ENCODE measurements at places on chromosomes 11 and 22.
A peak's percentile ranks its signal among the peaks of the same experiment; 100 is the strongest.

DNA sequence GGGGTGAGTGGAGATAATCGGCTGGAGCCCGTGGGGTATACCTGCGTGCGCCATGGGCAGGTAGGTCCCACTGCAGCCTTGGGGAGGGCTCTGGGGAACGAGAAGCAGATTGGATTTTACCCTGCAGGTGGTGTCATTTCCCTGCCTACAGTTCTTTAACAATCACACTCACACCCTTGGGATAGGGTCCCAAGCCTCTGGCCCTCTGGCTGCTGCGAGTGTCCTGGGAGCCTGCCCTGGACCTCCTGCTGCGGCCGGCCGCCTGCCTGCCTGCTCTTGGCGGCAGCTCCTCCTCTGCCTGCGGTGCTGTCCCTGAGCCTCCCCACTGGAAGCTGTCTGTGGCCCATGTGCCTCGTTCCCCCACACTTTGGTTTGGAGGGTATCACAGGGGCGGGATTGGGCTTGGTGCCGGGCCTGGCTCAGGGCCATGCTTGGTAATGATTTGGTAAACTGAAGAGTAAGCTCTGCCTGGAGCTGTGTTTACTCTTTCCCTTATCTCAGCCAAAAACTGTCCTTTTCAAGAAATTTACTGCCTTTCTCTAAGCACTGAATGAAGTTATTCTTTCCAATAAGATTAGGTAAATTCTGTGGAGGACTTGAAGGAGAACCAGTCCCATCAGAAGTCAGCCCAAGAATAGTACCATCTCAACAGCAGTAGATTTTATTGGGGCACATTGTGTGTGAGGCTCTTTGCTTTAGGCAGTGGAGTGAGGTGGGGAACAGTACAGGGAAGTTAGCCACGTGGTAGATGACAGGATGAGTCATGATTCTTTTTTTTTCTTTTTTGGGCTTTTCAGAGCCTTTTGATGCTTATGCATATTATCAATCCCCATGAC is 53.7 kb downstream of the TBC1D22A start:
- H3K36me3 ChIP-seq, result peaks cover 2% of the 10 kb centered on the region
- H3K4me1 ChIP-seq, result peaks cover 11% of the 10 kb centered on the region

DNA sequence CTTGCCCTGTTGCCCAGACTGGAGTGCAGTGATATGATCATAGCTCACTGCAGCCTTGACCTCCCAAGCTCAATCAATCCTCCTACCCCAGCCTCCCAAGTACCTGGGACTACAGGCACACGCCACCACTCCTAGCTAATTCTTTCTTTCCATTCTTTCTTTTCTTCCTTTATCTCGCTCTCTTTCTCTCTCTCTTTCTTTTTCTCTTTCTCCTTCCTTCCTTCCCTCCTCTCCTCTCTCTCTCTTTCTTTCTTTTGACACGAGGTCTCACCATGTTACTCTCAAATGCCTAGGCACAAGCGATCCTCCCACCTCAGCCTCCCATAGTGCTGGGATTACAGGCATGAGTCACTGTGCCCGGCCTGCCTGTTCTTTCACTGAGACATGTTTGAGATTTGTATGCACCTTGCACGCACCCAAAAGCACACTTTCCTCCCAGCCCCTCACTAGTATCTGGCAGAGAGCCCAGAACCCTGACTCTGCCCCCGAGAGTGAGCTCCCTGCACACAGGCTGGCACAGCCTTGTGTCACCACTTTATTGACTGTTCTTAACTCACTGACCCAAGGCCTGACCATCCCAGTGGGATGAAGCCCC is 56.8 kb downstream of the CD6 start:
- H3K27ac ChIP-seq, result no peak overlapping the region
- no peaks in the 10 kb centered on the region for H3K36me3 ChIP-seq
- DNase-seq, result no peak
- no peaks in the 10 kb centered on the region for H3K4me1 ChIP-seq

DNA sequence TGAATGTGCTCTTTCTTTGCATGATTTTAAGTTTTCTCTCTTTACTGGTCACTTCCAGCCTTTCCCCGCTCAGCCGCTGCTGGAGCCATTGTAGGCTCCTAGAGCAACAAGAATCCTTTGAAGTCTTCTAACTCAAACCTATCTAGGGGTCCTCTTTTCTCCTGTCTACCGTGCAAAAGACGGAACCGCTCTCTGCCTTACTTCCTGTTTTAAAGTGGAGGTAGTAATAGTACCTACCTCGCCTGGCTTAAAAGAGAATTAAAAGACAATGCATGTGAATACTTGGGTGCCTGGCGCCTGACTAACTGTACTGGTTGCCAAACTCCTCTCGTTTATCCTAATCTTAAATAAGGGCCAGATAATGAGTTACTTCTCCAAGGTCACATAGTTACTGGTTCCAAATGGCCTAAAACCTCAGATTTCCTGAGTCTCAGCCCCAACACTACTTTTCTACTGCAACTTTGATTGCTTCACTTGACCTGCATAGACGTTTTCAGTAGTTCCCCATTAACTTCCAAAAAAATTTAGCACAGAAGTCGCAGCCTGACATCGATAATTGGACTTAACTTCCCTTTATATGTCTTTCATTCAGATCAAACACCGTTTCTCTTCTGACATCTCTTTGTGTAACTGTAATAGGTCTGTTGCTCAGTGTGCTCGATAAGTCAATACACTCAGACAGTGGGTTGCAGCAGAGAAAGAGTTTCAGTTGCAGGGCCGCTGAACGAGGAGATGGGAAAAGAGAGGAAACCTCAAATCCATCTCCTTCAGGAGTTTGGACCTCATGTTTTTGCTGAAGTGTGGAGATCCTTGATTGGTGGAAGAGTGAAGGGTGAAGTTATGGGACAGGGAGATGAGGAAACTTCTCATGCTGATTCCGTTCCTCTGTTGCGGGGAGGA is 891 bp downstream of the SAMM50 start:
- H3K4me3 ChIP-seq, result peak overlapping the region; percentile 99
- DNase-seq, result no peak
- H3K4me1 ChIP-seq, result peaks cover 6% of the 10 kb centered on the region
- peak overlapping the region; percentile 81 for H3K27ac ChIP-seq

- H3K36me3 ChIP-seq, result no peaks in the 10 kb centered on the region
- H3K4me3 ChIP-seq, result no peak overlapping the region
- no peak for DNase-seq
- H3K27ac ChIP-seq, result no peak overlapping the region
These were observed 153.4 kb downstream of the CCDC34 start for GRCh38 chr11:27209562-27210005.

DNA sequence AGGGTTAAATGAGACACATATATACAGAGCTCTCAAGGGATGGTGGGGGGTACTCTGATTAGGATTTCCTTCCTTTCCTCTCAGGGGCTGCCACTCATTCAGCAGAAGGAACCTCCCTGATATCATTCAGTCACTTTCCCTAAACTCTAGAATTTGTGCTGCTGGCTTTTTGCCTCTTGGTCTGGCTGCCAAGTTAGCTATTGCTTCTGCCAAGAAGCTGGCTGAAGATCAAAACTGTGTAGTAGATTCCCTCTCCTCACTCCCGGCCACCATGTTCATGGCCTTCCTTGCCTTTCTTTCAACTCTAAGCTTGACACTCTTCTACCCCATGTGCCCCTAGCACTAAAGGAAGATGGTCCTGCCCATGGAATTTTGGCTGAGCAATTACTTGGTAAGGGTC is 18.7 kb downstream of the SLC6A5 start:
- no peak overlapping the region for H3K4me3 ChIP-seq
- no peak for DNase-seq
- peaks cover 9% of the 10 kb centered on the region for H3K27me3 ChIP-seq
- H3K36me3 ChIP-seq, result no peaks in the 10 kb centered on the region

- no peak for DNase-seq
- no peaks in the 10 kb centered on the region for H3K36me3 ChIP-seq
- no peak overlapping the region for H3K4me3 ChIP-seq
- H3K27me3 ChIP-seq, result no peaks in the 10 kb centered on the region
These were observed 1.9 kb downstream of the OR52K1 start for GRCh38 chr11:4484310-4484709.

- peaks cover 9% of the 10 kb centered on the region for H3K27me3 ChIP-seq
- H3K4me3 ChIP-seq, result no peak overlapping the region
- H3K36me3 ChIP-seq, result no peaks in the 10 kb centered on the region
These were observed 9.0 kb downstream of the IGLL5 start for GRCh38 chr22:22896601-22897000.

- no peak overlapping the region for H3K27ac ChIP-seq
- no peak for DNase-seq
- H3K36me3 ChIP-seq, result no peaks in the 10 kb centered on the region
- H3K4me1 ChIP-seq, result no peaks in the 10 kb centered on the region
- no peak overlapping the region for H3K4me3 ChIP-seq
- H3K27me3 ChIP-seq, result no peaks in the 10 kb centered on the region
These were observed 101.6 kb upstream of the PARVA start for GRCh38 chr11:12275818-12276217.

DNA sequence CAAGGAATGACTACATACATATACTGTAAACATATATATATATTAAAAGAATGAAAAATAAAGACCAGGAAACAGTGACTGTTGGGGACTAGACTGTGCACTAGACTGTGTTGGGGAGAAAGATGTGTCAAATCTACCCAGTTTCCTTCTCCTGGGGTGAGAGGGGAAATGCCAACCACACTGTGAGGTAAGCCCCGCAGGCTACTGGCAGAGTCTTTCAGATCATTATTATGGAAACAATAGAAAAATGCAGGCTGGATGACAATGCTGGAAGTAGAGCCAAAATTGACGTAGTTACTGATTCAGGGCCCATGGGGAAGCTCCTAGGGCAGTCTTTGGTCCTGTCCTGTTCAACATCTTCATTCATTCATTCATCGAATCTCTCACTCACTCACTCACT is 101.4 kb downstream of the C11orf58 start:
- no peaks in the 10 kb centered on the region for H3K4me1 ChIP-seq
- H3K27me3 ChIP-seq, result no peaks in the 10 kb centered on the region
- H3K27ac ChIP-seq, result no peak overlapping the region
- H3K4me3 ChIP-seq, result no peak overlapping the region
- peaks cover 54% of the 10 kb centered on the region for H3K36me3 ChIP-seq
- no peak for DNase-seq

DNA sequence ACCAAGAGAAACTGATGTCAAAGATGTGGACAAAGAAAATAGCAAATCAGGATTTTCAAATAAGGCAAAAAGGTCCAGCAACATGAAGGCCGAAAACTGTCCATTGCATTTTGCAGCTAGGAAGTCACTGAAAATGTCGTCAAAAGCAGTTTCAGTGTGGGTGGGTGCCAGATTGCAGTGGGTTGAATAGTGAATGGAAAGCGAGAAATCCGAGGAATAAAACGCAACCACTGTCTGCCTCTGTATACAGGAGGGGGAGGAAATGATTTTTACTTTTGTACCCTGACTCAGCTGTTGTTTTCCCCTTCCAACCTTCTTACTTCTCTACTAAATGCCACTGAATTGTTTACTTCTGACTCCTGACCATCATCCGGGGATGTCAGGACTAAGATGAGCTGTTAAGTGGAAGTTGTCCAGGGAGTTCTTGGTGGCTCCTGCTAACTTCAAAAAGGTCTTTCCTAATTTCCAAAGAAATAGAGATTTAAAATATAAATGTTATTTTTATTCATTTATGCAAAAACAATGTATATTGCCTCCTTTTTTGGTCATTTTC is 64.9 kb upstream of the BIRC3 start:
- H3K27me3 ChIP-seq, result no peaks in the 10 kb centered on the region
- H3K36me3 ChIP-seq, result no peaks in the 10 kb centered on the region
- H3K4me3 ChIP-seq, result no peak overlapping the region

GRCh38 chr11:93984196-93984567 is 37.0 kb upstream of the HEPHL1 start:
- peaks cover 3% of the 10 kb centered on the region for H3K4me1 ChIP-seq
- H3K27ac ChIP-seq, result no peak overlapping the region
- H3K4me3 ChIP-seq, result no peak overlapping the region
- no peaks in the 10 kb centered on the region for H3K36me3 ChIP-seq
- no peak for DNase-seq
- no peaks in the 10 kb centered on the region for H3K27me3 ChIP-seq

GRCh38 chr11:126525216-126525615 is 169.7 kb downstream of the ST3GAL4 start:
- H3K27ac ChIP-seq, result no peak overlapping the region
- no peak for DNase-seq
- H3K27me3 ChIP-seq, result no peaks in the 10 kb centered on the region
- no peak overlapping the region for H3K4me3 ChIP-seq
- H3K36me3 ChIP-seq, result no peaks in the 10 kb centered on the region

GRCh38 chr11:43931717-43932039 is 10.8 kb upstream of the C11orf96 start:
- peaks cover 24% of the 10 kb centered on the region for H3K4me1 ChIP-seq
- DNase-seq, result no peak
- no peaks in the 10 kb centered on the region for H3K27me3 ChIP-seq
- H3K36me3 ChIP-seq, result no peaks in the 10 kb centered on the region
- no peak overlapping the region for H3K4me3 ChIP-seq

DNA sequence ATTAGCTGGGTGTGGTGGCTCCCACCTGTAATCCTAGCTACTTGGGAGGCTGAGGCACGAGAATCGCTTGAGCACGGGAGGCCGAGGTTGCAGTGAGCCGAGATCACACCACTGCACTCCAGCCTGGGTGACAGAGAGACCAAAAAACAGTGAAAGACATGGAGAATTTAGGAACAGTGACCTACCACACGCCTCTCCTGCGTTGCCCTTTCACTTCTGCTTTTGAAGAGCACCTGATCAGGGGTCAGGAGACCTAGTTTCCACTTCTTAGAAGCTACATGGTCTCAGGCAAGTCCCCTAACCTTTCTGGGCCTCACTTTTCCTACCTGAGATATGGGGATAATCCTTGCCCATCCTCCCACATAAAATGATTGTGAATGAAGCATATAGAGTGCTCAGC is 12.2 kb downstream of the SLC35C1 start:
- H3K36me3 ChIP-seq, result peaks cover 2% of the 10 kb centered on the region
- peaks cover 4% of the 10 kb centered on the region for H3K27me3 ChIP-seq
- H3K4me3 ChIP-seq, result no peak overlapping the region

GRCh38 chr11:126810776-126811175 is 189.8 kb downstream of the KIRREL3 start:
- no peaks in the 10 kb centered on the region for H3K36me3 ChIP-seq
- H3K27ac ChIP-seq, result no peak overlapping the region
- no peak for DNase-seq
- no peaks in the 10 kb centered on the region for H3K27me3 ChIP-seq
- no peaks in the 10 kb centered on the region for H3K4me1 ChIP-seq
- H3K4me3 ChIP-seq, result no peak overlapping the region

DNA sequence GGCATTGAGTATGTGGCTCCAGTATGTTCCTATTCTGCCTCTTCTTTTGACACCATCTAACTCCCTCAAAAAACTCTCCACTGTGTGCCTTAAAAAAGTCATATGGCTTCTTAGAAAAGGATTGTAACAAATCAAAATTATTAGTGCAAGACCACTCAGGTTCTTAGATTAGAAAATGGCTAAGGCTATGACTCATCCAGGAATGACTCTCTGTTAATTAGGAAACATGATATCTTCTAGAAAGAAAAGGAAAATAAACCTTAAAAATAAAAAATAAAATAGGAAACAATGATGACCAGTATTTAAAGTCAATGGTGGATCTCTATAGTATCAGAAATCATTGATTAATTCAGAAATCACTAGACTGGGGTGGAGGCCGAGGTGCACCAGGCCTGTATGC is 21.7 kb downstream of the SLC25A17 start:
- H3K27me3 ChIP-seq, result no peaks in the 10 kb centered on the region
- H3K4me3 ChIP-seq, result no peak overlapping the region
- no peak overlapping the region for H3K27ac ChIP-seq
- H3K4me1 ChIP-seq, result no peaks in the 10 kb centered on the region

GRCh38 chr11:30595934-30596333 is 9.8 kb upstream of the MPPED2 start:
- H3K27me3 ChIP-seq, result no peaks in the 10 kb centered on the region
- DNase-seq, result no peak
- H3K4me1 ChIP-seq, result no peaks in the 10 kb centered on the region
